ENCODE measurements at places on chromosomes 11 and 22.

GRCh38 chr11:73246303-73246702 lies 25.8 kb upstream of the P2RY6 start:
- DNase-seq, result no peak

- no peak for DNase-seq
Observed at GRCh38 chr11:105046898-105047579, 1.9 kb upstream of the CARD16 start.

- DNase-seq, result peak; percentile 76
Observed at GRCh38 chr22:32528984-32529982, 54.7 kb downstream of the FBXO7 start.

- no peak for DNase-seq
Observed at GRCh38 chr11:47861728-47862127, 13.6 kb upstream of the NUP160 start.

DNA sequence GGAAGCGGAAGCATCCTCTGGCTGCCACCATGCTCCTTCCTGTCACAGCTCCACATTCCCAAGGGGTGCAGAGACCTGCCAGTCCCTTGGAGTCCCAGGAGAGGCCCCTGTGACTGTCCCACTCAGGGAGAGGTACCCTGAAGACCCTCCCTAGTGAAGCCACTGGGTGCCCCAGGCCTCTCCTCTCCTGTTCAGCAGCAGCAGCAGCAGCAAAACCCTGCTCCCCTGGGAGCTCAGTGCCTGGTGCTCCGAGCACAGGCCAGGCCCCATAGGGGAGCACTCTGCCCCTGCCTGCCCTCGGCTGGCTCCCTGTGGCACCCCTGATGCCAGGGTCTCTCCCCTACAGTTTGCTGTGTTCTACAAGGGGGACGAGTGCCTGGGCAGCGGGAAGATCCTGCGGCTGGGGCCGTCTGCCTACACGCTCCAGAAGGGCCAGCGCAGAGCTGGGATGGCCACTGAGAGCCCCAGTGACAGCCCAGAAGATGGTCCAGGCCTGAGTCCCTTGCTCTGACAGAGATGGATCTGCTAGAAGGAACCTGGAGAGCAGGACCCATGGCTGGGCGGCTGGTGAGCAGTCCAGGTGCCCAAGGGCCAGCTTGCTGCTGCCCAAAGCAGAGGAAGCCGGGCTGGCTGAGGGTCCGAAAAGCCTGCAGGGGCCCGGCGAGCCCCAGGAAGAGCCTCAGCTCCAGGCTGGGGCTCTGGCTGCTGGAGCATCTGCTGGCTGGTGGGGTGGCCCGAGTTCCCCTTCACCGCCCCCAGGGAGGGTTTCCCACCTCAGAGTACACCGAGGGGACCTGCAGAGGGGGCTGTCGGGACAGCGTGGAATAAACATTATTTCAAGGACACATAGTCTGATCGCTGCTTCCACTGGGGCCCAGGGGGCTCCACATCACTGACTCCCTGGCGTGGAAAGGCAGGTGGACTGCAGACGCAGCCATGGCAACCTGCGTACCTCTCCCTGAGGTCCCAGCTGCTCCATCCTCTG lies 21.3 kb downstream of the TRMU start:
- DNase-seq, result no peak

DNA sequence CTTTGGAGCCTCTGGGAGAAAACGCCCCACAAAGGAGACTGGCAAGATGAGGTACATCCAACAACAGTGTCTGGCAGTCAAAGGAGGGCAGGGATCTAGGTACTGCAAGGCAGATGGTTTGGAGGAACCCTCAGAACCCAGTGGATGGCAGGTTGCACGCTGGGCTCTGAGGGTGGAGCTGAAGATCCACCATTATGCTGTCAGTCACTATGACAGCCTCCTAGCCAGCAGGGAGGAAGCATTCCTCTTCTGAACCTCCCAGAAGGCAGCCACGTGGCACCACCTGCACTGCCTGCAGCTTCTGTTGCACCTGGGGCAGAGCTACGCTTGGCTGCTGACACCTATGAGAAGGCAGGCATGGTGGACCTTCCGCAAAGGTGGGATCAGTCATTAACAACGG lies 40.2 kb downstream of the HTR3A start:
- DNase-seq, result no peak

GRCh38 chr22:50323900-50324299 lies 2.9 kb downstream of the DENND6B start:
- no peak for DNase-seq

DNA sequence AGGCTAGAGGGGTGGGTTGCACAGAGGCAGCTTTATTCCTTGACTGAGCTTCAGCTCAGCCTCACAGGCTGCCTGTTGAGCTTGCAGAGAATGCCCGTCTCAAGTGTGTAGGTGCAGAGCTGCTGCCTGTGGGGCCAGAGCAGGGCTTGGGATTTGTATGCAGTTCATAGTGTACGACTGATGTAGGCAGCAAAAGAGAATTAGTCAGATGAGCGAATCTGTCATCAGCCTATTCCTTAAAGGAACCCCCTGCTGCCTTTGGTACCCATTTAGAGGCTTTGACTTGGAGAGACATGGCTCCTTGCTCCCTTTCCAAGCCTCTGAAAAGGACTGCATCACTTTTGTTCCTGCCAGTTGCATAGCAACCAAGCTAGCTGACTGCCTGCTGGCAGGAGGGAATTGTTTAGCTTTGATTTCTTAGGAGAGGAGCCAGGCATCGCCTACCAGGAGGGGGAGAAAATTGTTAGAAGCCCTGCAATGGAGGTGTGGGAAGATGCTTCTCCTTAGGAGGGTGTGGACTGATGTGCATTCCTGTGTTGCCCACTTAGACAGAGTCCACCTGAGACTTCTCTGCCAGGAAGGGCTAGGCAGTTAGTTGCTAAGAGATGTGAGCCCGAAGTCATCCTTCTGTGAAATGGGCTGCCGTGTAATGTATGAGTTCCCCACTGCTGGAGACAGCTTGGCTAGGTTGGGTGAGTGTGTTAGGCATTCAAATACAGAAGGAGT lies 10.9 kb downstream of the ACO2 start:
- no peak for DNase-seq

GRCh38 chr11:25816411-25816810 lies 515.5 kb upstream of the ANO3 start:
- no peak for DNase-seq

DNA sequence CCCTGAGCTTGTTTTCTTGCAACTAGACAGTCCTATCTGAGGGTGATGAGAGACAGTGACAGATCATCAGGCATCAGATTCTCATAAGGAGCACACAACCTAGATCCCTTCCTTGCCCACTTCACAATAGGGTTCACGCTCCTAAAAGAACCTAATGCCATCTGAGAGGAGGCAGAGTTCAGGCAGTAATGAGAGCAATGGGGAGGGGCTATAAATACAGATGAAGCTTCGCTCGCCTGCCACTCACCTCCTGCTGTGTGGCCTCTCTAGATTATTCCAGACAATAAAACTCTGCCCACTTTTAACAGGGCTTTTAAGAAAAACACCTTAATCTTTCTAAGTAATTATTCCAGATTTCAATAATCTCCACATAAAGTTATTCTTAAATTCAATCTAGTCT lies 43.9 kb upstream of the PAK1 start:
- DNase-seq, result no peak
